ENCODE measurements at places on chromosomes 5 and 9.

DNA sequence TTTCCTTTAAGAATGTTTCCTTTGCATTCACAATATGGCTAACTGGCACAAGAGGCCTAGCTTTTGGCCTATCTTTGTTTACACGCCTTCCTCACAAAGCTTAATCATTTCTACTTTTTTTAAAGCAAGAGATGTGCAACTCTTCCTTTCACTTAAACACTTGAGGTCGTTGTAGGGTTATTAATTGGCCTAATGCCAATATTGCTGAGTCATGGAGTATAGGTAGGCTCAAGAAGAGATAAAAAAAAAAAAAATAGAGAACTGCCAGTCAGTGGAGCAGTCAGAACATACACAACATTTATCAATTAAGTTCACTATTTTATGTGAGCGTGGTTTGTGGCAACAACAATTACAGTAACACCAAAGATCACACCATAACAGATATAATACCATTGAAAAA is 5.9 kb downstream of the FKBP15 start:
- DNase-seq: peak; percentile 17

DNA sequence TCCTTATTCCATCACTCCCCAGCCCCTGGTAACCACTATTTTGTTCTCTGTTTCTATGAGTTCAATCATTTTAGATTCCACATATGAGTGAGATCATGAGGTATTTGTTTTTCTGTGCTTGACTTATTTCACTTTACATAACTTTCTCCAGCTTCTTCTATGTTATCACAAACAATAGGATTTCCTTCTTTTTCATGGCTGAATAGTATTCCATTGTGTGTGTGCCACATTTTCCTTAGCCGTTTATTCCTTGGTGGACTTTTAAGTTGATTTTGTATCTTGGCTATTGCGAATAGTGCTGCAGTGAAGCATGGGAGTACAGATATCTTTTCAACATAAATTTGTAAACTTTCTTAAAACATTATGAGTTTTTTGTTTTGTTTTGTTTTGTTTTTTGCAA is 15.1 kb downstream of the SYK start:
- DNase-seq: no peak

- peak; percentile 11 for DNase-seq
These were observed 116.8 kb upstream of the COX7C start for GRCh38 chr5:86500947-86501346.

DNA sequence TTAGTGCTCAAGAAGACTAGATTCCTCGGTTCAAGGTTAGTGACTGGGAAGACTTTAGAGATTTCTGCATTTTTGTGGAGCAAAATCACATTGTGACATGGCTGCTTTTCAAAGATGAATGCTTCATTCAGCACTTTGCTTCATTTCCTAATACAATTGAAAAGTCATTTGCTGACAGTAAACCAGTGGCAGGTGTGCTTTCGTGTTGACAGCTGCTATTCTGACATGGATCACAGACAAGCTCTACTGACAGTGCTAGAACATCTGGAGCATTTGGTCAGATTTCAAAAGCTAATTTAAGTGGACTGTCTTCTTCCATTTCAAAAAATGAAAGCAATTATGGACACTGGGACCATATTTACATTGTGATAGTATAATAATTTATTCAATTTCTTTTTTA is 1060.1 kb downstream of the PTPRD start:
- no peak for DNase-seq

DNA sequence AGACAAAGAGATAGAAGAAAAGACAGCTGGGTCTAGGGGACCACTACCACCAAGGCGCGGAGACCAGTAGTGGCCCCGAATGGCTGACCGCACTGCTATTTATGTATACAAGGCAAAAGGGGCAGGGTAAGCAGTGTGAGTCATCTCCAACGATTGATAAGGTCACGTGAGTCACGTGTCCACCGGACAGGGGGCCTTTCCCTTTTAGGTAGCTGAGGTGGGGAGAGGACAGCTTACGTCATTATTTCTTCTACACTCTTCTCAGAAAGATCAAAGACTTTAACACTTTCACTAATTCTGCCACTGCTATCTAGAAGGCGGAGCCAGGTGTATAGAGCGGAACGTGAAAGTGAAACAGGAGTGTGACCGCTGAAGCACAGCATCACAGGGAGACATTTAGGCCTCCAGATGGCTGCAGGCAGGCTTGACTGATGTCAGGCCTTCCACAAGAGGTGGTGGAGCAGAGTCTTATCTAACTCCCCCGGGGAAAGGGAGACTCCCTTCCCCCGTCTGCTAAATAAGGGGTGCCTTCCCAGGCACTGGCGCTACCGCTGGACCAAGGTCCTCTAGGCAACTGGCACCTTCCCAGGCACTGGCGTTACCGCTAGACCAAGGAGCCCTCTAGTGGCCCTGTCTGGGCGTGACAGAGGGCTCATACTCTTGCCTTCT is 6.1 kb upstream of the PRR16 start:
- peak; percentile 79 for DNase-seq

DNA sequence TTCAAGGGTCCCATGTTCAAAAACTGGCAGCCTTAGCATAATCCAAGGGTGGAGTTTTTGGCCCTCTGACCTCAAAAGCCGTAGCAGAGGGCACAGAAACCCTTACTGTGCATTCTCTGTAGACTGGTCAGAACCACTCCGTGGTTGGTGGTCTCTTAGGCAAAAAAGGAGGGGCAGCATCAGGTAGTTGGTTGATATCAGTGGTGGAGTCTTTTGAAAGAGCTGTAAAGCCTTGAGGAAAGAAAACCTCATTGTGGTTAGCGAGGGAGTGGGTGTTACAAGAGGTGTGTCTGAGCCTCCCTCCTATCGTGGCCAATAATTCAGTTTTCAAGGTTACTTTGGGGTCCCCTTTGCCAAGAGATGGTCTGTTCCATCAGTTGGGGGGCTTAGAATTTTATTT is 40.9 kb downstream of the ARHGEF28 start:
- no peak for DNase-seq

GRCh38 chr5:58998544-58998943 is 415.7 kb downstream of the RAB3C start:
- DNase-seq: no peak

DNA sequence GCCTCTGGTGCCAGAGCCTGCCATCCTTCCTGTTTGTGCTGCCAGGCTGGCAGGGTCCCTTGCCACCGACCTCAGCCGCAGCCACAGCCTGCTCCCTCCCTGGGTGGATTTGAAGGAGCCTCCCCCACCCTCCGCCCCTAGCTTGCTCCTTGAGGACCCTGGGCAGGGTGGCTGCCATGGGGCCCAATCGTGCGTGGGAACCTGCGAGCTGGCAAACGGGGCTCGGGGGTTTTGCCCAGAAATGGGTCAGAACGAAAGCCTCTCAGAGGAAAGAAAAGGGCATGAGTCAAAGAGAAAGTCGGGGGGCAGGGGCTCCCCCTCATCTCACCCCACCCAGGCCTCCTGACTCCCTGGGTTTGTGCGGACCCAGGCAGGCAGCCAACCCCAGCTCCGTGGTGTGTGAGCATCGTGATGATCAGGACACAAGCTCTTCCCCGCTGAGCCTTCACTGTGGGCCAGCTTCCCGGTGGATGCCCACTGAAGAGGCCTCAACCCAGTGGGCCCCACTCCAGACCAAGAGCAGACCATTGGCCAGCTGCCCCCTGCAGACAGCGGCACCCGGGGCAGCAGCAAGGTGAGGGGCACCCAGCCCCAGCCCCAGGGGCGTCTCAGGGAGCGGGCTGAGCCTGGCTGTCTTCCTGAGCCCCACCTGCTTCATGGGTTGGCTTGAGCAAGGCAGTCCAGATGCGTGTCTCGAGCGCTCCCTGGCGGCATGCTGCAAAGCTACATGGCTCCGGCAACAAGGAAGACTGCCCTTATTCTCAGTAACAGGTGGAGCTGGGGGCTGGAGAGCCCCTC is 3.0 kb upstream of the FUT7 start:
- DNase-seq: peak; percentile 87
